ENCODE measurements at places on chromosomes 2 and 18.
A peak's percentile ranks its signal among the peaks of the same experiment; 100 is the strongest.

- no peak for DNase-seq
Measured at GRCh38 chr2:189467160-189467559, 25.9 kb downstream of the WDR75 start.

DNA sequence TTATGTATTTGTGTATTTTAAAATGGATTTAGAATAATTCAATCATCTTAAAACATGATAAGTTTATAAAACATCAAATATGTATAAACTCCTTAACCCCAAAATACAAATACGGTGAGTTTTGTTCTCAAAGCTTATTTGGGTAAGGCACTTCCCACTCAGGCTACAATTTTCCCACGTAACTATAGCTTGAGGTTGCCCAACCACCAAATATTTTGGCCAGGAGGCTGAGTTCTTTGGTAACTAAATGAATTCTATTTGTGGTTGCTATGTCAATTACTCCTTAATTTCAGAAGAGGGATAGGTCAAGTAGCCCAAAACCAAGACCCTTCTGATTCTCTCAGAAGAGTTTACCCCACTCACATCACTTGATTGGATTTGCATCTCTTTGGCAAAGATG is 70.4 kb downstream of the MYL12B start:
- no peak for DNase-seq

DNA sequence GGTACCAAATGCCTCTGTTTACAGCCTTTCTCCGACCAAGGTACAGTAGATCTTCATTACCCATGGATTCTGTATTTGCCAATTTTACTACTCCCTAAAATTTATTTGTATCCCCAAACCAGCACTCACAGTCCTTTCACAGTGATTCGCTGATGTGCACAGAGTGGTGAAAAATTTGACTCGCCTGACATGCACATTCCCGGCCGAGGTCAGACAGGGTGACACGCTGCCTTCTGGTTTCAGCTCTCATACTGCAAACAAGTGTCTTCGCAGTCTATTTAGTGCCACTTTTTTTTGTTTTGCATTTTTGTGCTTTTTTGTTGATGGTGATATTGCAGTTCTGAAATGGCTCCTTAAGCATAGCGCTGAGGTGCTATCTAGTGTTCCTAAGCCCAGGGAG is 71.0 kb downstream of the MAPK4 start:
- DNase-seq = no peak

GRCh38 chr18:8944871-8945245 is 157.6 kb upstream of the NDUFV2 start:
- no peak for DNase-seq

DNA sequence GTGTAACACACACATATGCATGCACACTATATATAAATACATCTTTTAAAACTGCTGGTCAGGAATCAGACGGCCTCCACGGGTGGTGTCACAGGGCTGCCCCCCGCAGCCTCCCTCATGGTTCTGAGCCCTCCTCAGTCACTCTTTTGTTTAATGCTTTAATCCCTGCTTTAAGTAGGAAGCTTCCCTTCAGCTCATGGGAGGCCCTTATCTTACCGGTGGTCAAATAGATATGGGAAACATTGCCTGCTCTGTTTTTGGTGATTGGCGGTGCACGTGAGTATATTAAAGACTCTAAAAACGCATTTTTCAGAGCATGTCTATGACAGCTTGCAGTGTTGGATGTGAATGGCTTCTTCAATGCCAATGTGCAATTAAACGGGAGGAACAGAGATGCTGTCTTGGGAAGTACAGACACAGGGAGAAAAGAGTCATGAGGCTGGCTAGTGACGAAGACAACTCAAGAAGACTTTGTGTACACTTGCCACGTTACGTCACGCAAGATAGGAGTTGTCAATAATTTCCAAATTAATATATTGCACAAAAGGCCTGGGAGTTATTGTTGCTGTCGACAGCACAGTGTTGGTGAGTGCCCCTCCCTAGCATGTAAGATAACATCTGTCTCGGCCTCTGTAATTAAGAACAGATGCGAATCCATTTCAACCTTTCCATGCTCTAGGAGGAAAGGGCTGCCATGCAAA is 23.3 kb downstream of the GNLY start:
- DNase-seq = no peak

DNA sequence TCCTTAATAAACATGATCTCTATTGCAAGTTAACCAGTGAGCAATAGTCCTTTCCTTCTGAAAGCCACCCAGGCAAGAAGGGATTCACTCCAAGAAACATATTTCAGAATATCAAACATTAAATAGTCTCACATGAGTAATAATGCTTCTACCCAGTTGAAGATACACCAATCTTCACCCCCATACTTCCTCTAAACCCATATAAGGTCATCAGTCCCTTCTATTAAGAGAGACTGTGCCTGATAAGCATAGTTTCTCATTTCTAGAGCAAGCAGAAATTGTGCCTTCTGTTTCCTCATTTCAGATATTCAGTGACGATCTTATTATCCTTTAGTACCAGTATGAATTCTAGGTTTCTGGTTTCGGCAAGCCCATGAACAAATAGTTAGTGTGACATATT is 64.6 kb downstream of the DSEL start:
- no peak for DNase-seq

- no peak for DNase-seq
Measured at GRCh38 chr2:40579247-40579646, 127.4 kb upstream of the SLC8A1 start.

DNA sequence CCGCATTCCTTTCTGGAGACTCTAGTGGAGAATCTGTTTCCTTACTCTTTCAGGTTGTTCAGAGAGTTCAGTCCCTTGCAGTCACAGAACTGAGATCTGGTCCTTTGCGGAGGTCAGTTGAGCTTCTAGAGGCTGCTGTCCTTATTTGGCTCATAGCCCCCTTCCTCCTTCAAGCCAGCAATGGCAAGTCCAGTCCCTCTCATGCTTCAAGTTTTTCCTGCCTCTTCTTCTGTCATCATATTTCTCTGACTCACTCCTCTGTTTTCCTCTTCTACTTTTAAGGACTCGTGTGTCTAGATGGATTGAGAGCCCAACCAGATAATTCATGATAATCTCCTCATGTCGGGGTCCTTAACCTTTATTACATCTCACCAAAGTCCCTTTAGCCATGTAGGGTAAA is 173.5 kb upstream of the FOSL2 start:
- no peak for DNase-seq

DNA sequence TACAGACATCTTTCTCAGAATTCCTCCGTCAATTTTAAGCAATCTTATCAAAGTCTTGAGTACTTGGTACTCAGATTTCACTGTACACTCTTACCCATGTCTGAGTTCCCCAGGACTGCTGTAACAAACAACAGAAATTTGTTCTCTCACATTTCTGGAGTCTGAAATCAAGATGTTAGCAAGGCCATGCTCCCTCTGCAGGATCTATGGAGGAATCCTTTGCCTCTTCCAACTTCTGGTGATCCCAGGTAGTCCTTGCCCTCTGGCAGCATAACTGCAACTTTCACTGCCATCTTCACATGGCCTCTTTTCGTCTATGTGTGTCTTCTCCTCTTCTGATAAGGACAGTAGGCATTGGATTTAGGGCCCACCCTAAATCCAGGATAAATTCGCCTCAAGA is 17.1 kb upstream of the CACNB4 start:
- no peak for DNase-seq

DNA sequence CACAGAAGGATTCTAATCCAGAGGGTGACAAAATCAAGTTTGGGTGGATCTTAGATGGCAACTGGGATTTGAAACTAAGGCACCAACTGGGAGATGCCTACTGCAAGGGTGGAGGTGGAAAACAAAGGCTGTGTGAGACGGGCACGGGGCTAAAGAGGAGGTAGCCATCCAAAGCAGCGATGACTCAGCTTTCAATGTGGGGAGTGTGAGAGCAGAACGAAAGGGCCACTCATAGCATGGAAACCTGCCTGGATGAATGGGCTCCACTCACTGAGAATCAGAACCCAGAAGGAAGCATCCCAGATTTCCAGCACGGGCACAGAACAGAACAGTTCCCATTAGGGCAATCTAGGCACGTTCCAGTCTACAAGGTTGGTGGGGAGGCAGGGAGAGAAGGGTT is 159.5 kb downstream of the COL4A4 start:
- no peak for DNase-seq

- peak; percentile 24 for DNase-seq
Measured at GRCh38 chr2:3223080-3223923, 154.3 kb downstream of the EIPR1 start.

- no peak for DNase-seq
Measured at GRCh38 chr18:10124557-10124956, 210.7 kb downstream of the VAPA start.

DNA sequence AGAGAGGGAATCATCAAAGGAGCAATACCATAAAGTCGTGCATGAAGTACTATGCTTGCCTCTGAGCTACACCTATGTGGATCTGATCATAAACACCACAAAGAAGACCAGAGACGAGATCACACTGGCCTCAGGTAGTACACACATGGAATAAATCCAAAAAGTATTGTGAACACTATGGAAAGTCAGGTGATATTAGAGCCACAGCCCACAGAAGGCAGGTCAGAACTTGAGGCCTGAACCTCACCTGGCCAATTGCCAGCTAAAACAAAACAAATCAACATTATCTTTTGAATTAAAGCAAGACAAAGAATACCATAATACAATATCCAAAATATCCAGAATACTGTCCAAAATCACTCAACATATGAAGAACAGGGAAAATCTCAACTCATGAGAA is 371.1 kb downstream of the NCKAP5 start:
- no peak for DNase-seq

DNA sequence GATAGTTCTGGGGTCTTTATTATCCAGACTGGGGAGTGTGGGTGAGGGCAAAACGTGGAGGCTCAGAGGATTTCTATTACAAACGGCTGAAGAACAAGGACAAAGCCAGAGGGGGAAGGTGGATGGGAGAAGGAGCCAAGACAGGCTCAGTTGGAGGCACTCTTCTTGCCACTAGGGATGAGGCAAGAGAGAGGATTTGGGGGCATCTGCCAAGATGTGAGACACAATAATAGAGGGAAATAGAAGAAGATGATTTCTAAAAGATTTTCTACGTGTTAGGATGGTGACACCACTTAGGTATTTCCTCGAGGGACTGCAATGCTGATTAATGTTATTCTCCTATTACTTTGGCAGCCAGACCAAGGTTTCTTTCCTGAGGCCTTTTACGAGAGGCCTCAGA is 71.8 kb downstream of the APOB start:
- DNase-seq = no peak

- no peak for DNase-seq
Measured at GRCh38 chr2:145260081-145260480, 740.2 kb upstream of the ZEB2 start.

- DNase-seq = no peak
Measured at GRCh38 chr2:95385570-95385984, 16.9 kb upstream of the FAHD2A start.

Measured in activated CD8-positive, alpha-beta memory T cell treated with anti-CD3 and anti-CD28 coated beads for 1 hour (primary cell).